ENCODE measurements at places on chromosomes 1 and 21. TPM values are rescaled to one million over a fixed set of nuclear protein-coding genes. Genes with fewer than 3 reads are reported as not detected.

Gene DISP1
- 4.1 TPM for total RNA-seq

Gene ANKRD35
- 0.12 TPM for total RNA-seq

DNA sequence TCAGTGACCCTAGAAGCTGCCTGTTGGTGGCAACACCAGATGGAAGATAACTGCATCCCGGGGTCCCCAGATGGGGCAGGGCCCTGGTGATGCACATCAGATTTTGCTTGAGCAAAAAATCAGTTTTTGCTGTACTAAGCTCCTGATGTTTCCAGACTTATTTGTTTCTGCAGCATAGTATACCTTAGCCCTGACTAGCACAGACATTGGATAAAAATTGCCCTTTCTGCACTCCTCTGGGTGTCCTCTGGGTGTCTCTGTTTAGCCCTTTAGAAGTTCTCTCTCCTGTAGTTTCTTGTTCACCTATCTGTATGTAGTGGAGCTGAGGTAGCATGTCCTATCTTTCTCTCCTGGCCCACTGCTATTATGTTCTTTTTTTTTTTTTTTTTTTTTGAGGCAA is 30.3 kb upstream of the PLA2G2C start:
- peak; percentile 11 for DNase-seq

DNA sequence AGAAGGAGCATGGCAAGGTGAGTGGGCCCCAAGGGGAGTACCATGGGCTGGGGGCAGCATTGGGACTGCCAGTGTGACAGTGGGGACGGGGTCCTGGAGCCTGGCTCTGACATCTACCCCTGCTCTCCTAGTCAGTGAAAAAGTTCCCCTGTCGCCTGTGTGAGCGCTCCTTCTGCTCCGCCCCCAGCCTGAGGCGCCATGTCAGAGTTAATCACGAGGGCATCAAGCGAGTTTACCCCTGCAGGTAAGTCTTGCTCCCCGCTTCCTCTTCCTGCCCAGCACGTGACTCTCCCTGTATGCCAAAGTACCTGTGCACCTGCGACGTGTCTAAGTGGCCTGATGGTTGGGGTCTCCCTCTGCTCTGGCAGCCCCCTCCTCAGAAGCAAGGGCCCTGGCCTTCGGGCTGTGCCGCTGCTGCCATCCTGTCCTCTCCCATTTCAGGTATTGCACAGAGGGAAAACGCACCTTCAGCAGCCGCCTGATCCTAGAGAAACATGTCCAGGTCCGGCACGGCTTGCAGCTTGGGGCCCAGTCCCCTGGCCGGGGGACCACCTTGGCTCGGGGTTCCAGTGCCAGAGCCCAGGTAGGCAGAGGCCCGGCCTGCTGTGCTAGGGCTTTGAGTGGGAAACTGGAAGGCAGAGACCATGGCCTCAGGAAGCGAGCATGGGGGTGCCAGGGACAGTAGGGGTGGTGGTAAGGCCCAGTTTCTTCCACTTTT is 8.1 kb downstream of the ZNF687 start:
- DNase-seq: no peak

DNA sequence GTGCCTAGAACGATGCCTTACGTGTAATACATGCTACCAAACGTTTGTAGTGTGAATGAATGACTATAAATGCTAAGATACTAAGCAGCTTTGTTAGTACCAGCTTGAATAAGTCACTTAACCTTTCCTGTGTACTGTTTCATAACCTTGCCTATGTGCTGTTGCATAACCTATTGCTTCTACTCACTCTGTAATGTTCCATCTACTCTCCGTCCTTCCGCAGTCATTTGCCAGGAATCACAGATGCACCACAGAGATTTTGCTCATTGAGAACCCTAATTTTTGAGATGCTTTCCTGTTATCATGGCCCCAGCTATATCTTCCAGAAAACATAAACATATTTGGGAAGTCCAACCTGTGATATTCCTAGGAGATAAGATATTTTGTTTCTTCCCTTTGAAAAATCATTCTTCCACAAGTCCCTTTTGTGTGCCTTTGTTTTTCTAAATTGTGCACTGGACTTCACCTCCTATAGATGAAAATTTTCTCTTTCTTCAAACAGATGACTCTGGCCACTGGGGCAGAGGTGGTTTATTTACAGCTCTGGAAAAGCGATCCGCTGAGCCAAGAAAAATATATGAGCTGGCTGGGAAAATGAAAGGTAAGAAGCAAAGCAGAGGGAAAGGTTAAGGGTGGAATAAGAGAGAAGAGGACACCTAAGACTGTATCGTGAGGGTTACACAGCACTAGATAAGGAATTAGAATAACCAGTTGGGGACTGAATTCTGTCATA is 44.8 kb downstream of the CHD1L start:
- no peak for DNase-seq
